ENCODE measurements at places on chromosomes 2 and 18.

DNA sequence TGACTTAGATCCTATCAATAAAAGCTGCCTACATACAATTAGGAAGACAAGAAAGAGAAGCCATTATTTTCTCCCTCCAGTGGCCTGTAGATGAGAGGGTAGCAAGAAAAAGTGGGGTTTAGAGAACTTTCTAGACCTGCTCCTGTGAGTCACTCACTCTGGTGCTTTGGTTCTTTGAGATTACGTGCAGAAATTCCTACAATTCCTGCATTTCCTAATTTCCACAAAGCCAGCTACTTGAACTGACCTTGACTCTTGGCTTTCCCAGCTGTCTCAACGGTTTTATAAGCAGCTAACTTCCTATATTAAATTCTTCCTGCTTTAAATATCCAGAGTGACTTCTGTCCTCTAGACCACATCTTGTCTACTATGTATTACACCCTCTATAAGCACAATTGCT lies 899.5 kb upstream of the KLHL29 start:
- DNase-seq, result no peak

DNA sequence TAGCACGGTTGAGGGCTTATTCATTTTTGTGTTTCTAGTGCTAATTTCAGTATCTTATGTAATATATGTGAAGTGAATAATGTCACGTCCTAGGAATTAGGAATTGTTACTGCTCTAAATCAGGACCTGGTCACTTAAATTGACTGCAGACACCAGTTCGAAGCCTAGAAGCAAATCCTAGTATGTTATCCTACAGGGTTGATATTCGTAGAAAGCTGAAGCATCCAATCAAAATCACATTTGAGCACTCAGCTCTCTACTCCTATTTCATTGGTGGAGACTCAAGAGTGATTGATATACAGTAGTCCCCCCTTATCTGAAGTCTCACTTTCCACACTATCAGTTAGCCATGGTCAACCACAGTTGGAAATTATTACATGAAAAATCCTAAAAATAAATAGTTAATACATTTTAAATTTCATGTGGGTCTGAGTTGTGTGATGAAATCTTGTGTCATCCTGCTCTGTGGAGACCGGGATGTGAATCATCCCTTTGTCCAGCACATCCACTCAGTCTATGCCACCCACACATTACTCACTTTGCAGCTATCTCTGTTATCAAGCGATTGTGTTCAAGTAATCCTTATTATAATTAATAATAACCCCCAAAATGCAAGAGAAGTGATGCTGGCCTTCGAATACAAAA lies 35.2 kb upstream of the SCN9A start:
- DNase-seq, result no peak

- DNase-seq, result no peak
Measured at GRCh38 chr2:144086965-144087364, 433.0 kb downstream of the ZEB2 start.

GRCh38 chr2:227614246-227614645 lies 394 bp downstream of the SCYGR3 start:
- no peak for DNase-seq

GRCh38 chr2:34997779-34998178 lies 1357.8 kb upstream of the CRIM1 start:
- DNase-seq, result no peak

DNA sequence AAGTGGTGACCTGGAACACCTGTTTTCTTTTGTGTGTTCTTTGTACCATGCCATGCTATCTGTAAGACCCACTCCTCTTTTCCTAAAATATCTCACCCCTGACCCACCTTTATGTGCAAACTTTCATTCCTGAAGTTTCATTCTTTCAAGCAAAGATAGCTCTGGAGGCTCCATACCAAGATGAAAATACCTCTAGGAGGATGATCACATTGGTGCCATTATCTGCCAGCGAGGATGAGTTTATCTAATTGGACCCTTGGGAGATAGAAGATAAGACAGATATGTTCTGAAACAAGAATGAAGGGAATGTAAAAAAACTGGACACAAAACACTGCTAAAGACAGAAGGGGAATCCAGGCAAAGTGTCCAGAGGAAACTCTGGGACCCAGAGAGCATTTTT lies 24.1 kb downstream of the BOD1L2 start:
- DNase-seq, result no peak

All from esophagus squamous epithelium (tissue), 5 donors.